G401 (cell line): ENCODE measurements at places on chromosomes 1 and 21. TPM values are rescaled to one million over a fixed set of nuclear protein-coding genes. Genes with fewer than 3 reads are reported as not detected.

Gene TLR5
- 1.2 TPM in 1 of 2 replicates, not detected in the other for total RNA-seq

Gene TMEM81
- 2.4 and 2.5 TPM in 2 replicates for total RNA-seq

Gene C1orf87
- total RNA-seq = not detected in 2 replicates

Gene F5
- total RNA-seq = 0.06 and 0.10 TPM in 2 replicates

Gene LCE1E
- not detected in 2 replicates for total RNA-seq

Gene SLC25A34
- total RNA-seq = 0.75 TPM in 1 of 2 replicates, not detected in the other

Gene PCP4
- total RNA-seq = 1.2 TPM in 1 of 2 replicates, not detected in the other

Gene CA6
- not detected in 2 replicates for total RNA-seq

Gene SPATA45
- total RNA-seq = not detected in 2 replicates

Gene COL18A1
- 353 and 524 TPM in 2 replicates for total RNA-seq

Gene PRR9
- not detected in 2 replicates for total RNA-seq

Gene SPRR3
- not detected in 2 replicates for total RNA-seq

Gene GJA9
- not detected in 2 replicates for total RNA-seq

Gene OR2T11
- not detected in 2 replicates for total RNA-seq
